ENCODE measurements at places on chromosomes 11 and 22. TPM values are rescaled to one million over a fixed set of nuclear protein-coding genes. Genes with fewer than 3 reads are reported as not detected.

DNA sequence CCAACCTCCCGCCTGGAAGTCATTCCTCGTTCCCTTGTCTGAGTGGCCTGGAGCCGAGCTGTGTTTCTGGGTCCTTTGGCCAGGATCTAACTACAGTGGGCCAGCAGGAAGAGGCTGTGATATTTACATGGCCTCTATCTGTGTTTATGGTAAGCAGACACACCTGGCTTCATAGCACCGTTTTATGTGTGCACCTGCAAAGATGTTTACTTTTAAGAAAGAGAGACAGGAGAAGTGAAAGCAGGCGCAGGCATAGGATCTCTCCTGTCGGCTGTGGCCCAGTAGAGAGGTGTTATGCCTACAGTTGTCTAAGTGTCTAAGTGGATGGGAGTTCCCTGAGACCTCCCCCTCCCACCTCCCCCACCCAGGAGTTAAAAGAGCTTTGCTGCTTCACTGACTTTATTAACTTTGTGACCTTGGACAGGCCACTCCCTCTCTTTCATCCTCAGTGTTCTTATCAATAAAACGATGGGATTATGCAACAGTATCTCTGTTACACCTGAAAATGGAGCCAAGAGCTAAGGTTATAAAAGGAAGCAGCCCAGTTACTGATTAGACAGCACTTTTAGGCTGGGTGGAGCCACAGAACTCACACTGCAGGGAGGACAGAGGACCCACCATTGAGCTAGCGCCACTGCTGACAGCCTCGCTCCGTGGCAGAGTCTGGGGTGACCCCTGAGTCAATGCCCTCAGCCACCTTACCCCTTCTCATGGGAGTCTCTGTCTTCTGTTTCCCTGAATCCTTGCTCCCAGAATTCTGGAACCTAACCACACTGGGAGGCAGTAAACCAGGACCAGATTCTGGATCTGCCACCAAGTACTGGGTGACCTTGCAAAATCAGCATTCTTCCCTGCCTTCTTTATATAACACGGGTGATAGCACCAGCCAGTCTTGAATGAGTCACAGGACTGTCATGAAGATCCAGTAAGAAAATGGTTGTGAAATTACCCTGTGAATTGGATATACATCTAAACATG lies 22.0 kb downstream of the ST14 start:
- no peak for DNase-seq

- DNase-seq = no peak
These were observed 46.9 kb downstream of the C11orf96 start for GRCh38 chr11:43989162-43989981.

DNA sequence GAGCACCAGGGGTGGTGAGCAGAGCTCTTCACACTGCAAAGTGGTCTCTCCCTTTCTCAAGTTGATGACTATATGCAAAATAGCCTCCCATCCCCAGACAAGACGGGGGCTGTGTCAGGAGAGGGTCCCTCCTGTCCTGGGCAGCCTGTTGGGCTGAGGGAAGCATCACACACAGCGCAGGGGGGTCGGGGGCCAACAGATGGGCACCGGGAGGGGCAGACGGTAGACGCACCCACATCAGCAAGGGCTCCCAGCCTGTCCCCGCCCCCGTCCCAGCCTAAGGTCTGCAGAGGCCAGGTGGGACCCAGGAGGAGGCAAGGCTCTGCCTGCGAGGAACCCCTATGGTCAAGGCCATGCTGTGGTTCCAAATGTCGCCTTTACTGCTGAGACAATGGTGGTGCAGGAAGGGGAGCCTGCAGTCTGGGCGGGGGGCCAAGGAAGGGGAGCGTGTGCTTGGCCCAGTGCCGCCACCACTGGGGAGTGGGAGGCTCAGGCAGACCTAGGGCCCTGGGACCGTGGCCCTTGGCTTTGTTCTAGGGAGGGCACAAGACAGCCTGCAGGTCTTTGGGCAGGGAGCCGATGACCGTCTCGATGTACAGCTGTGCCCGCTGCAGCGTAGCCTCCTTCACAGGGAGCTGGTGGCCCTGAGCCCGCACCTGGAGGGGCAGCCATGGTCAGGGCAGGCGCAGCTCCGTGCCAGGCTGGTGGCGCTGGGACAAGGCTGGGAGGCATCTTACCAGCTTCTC lies 4.3 kb upstream of the PLXNB2 start:
- no peak for DNase-seq

DNA sequence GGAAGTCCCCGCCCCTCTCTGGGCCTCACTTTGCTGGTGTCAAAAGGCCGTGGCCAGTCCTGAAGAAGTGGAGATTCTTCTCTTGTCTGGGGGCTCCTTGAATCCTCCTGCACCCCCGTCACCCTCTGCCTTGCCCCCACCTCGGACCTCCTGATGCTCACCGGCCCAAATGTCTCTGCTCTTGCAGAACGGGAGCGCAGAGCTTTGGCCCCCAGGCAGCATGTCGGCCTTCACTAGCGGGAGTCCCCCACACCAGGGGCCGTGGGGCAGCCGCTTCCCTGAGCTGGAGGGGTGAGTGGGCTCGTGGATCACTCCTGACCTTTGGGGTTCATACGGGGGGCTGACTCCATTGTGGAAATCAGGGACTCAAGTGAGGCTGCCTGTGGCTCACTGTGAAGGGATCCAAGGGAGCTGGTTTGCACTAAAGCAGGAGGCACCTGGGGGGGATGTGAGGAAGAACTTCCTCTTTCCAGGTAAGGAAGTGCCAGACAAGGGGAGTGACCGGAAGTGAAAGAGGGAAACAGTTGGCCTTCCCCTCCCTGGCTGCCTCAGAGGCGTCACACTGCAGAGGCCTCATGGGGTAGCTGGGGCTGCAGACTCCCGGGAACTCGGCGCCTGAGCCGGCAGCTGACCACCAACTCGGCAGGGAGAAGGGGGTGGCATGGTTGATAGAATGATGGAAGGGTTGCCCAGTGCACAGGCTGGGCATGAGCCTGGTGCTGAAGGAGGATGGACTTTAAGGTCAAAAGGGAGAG lies 23.1 kb downstream of the CSF2RB start:
- no peak for DNase-seq

GRCh38 chr11:18132341-18132740 lies at the start of gene MRGPRX3:
MRGPRX3 (plus strand) TSS chr11:18132571; CDS start chr11:18137203, 4,632 bp downstream.
- no peak for DNase-seq

GRCh38 chr11:30316237-30316636 lies 6.7 kb upstream of the ARL14EP start:
- DNase-seq = no peak

DNA sequence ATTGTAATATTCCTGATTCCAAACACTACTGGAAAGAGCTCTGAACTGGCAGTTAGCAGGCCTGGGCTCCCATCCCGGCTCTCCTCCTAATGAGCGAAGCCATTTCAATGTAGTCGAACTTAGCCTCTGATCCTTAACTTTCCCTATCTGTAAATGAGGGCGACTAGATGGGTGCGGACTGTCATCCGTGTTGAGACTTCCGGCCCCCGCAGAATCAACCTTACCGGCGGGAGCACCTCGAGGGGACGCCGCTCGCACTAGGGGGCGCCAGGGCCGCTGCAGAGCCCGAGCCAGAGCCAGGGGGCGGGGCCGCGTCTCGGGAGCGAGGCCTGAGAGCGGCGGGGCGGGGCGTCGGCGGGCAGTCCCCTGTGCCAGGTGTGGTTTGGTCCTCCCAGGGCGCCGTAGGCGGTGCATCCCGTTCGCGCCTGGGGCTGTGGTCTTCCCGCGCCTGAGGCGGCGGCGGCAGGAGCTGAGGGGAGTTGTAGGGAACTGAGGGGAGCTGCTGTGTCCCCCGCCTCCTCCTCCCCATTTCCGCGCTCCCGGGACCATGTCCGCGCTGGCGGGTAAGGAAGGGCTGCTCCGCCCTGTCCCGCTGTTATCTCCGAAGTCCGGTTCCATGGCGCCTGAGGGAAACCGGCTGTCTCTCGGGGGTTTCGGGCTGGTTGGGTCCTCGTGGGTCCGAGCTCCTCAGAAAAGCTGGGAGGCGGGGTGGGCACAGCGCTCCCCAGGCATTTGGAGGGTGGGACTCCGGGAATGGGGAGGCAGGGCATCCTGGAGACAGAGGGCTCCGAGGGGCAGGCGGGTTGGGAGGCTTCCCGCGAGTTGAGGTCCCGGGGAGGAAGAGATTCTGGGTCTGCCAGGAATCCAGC lies at the start of gene LIMK2:
LIMK2 (plus strand) TSS at position 437 of the 869 bp plus-strand sequence; CDS start at position 548, 111 bp downstream.
- DNase-seq = peak; percentile 100

- DNase-seq = peak; percentile 14
These were observed 8.7 kb downstream of the IFITM10 start for GRCh38 chr11:1741741-1742140.

DNA sequence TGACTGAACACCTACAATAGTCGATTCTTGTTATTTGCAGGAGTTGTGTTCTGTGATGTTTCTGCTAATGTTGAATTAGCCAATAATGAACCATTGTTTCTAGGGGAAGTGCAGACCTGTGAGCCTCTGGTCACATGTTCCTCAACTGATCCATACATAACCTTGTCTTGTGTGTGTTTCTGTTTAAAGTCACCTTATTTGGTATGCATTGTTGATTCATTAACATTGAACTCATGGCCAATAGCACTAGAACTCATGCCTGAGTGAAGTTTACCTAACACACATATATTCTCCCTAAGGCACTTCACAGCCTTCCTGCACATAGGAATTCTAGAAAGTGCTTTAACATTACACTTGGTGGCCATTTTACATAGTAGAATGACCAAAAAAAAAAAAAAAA lies 271.8 kb upstream of the PLET1 start:
- no peak for DNase-seq

DNA sequence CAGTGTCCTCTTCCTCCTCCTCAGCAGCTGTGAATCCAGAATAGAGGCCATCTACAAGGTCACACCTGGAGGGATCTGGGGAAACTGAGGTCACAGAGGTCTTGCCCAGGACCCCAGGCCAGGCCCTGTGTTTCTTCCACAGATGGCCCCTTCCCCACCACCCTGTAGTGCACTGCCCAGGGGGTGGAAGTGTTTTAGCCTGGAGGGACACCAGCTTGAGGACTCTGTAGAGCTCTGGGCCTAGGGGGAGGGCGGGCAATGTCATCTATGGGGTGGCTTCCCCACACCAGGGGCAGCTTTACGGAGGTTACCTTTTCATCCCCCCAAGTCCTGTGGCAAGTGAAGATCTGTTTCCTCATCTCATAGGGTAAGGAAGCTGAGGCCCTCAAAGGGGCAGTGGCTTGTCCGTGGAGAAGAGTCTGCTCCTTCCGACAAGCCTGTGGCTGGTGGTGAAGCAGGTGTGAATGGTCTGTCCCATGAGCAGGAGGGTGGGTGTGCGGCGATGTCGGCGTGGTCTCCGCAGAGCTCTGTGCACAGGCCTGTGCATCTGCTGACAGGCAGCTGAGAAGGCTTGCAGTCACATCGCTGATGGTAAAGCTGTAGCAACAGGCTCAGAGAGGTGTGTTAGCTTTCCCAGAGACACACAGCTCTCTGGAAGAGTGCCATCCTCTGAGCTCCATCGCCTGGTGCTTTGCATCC lies 74.1 kb upstream of the WNT7B start:
- DNase-seq = no peak

DNA sequence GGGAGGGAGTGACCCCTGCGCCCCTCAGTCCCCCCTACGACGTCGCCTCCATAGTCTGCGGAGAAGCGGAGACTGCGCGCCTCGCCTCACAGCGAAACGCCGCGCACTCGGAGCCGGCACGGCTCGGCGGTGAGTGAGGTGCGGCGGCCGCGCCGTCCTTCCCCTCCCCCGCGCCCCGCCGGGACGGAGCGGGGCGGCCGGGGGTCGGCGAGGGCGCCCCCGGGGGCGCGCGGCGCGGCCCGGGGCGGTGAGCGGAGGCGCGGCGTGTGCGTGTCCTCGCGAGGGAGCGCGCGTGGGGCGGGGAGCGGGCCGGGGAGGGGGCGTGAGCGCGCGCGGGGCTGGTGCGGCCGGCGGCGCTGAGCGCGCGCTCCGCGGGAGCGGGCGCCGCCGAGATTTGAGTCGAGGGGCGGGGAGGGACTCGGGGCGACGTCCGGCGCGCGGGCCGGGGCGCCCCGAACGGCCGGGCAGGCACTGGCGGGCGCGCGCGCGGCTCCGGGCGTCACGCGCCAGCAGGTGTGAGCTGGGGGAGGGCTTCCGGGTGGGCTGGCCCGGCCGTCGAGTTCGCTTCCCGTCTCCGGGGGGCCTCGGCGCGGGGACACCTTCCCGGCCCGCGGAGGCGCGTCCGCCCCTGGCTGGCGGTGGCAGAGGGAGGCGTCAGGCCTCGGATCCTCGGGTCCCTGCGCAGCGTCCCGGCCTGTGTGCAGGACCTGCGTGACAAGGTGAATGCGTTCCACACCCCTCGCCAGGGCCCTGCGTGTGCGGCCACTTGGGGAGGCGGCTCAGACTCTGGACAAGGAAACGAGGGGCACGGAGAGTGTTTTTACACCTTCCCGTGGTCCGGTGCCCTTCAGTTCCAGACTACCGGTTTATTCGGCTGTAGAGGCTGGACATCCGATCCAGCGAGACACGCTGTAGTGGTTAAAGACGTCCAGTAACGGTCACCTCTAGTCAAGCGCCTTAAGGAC lies 50.4 kb downstream of the FAM83F start:
- peak; percentile 80 for DNase-seq

DNA sequence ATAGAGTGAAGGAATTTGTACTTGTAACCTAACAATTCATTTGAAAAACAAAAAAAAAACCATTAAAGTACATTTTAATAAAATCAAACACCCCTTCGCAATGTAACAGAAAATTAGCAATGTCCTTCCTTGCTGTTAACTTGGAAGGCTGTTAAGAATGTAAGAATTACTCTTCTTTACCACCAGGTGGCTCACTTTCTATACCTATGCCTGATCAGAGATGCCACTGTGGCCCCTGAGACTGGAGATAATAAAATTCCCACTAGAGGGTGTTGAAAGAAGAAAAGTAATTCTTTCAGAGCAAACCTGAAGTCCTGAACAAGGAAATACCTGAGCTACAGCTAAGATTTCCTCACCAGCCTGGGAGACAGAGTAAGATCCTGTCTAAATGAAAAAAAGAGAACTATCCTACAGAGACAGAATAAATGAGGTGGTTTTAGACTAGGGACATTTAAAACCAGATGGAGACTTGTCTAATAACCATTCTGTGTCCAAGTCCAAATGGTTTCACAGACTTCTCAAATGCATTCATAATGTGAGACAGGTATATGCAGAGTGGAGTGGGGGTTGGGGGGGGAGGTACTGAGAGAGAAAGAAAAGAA lies 1089.3 kb downstream of the FAM181B start:
- DNase-seq = no peak

GRCh38 chr11:6387811-6388599 lies 2.3 kb upstream of the SMPD1 start:
- DNase-seq = no peak

UNC93B1 gene
- 7.7 TPM for total RNA-seq

CHST1 gene
- total RNA-seq = 0.18 TPM

PLAAT4 gene
- total RNA-seq = 11.6 TPM

RASL10A gene
- 0.78 TPM for total RNA-seq

RFPL1 gene
- total RNA-seq = not detected

SHANK2 gene
- total RNA-seq = not detected

ABCC8 gene
- not detected for total RNA-seq
